NAMALWA (cell line): ENCODE measurements at places on chromosomes 5 and 9.

DNA sequence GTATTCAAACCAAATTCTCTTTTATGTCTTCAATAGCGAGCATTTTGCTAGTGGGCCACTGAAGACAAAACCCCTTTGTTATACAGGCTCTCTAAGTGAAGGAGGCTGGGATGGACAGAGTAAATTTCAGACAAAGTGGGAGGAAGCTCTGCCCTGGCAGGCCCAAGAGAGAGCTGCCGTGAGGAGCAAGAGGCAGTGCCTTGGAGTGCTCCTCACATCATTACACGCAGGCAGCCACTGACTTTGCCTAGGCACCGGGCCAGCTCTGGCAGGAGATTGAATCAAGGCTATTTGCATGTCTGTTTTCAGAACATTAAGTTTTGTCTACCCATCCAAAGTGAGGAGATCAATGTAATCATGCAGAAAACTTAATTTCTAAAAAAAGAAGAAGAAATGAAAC, 167.7 kb downstream of the CCDC192 start:
- DNase-seq, result peak; percentile 41

DNA sequence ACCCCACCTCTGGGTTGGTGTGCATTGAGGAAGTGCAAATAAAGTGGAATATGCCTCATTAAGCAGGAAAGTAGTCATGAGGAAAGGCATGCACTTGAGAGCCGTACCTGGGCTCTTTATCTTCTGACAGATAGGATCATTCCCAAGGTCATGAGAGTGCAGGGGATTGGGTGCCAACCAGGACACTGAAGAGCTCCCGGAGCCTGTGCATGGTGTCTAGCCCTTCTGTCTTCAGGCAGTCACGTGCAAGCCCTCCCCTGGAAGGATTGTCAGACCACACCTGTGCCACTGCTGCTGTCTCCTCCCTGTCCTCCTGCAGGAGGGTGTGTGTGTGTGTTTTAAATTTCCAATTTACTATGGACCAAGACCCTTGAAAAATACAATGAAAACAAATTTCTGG, 69.6 kb downstream of the PDE8B start:
- no peak for DNase-seq

DNA sequence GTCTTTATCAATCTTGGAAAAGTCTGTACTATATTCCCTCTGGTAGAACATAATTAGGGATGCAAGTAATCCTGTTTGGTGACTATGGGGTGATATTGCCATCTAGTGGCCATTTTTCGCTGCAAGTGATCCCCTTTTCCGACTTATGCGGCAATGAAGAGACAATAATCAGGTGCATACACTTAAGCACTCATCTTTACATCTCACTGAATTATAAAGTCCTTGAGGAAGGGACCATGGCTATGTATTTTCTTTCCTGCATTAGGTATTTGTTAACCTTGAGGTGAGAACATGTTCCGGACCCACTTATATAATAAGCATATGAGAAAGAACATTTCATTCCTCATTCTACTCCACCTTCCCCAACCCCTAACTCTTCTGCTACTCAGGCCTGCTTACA, 19.6 kb upstream of the LIX1 start:
- peak; percentile 77 for DNase-seq

DNA sequence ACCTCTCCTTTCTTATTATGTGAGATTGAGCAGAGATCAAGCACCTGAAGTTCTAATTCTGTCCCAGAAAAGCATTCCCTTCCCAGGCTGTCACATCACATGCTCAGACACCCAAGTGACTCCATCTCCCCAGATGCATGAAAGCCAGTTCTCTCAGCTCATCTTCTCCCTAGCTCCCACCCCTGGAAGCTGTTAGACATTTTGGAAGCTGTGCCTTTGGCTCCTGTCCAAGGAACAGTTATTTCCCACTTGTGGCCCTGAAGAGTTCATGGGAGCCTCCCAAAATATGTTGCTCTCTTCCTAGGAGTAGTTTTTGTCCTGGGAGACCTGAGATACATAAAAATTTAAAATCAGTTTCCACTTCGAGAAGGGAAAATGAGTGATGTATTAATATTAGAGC, 161.4 kb upstream of the GAS1 start:
- DNase-seq, result no peak

DNA sequence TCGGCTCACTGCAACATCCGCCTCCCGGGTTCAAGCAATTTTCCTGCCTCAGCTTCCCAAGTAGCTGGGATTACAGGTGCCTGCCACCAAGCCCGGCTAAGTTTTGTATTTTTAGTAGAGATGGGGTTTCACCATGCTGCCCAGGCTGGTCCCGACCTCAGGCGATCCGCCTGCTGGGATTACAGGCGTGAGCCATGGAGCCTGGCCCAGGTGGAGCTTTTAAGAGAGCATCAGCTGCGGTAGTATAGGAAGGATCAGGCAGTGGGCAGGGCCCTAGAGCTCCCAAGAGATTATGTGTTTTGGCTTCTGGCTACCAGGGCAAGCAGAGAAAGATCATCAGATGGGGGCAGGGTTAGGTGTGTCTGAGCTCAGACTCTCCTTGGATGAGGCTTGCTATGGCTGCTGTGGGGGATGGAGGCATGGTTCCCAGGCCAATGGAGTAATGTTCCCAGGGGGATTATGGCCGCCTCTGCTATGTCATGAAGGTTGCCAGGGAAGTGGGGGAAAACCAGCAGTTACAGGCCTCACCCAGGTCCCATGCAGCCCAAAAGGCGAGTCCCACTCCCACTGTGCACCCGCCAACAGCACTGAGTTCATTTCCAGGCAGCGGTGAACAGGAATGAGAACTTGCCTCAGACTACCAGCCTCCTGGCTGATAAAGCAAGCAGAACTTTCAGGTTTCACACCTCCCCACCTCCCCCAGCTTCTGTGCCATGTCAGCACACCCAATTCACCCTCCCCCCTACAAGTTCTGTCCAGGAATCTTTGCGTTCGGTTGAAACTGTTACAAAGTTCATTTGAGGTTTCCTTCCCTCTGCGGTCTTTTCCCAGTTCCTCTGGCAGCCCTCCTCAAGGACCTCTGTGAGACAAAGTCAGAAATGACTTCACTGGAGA, 507.6 kb downstream of the SPATA31D1 start:
- DNase-seq, result no peak

DNA sequence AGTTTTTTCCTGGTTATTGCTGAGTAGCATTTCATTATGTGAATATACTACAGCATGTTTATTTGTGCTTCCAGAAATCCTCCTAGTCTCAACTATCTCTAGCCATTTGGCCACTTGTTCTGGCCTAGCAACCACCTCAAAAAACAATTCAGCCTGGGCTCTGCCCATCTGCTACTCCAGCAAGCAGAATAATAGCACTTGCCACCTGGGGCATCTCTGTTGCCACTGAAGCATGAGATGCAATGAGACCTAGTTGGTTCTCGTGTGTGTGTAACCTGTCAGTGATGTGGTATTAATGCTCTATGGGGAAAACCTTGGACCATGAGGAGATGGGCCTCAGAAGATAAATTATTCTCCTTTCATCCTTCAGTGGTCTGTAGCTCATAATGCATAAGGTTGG, 129.5 kb downstream of the RNF180 start:
- DNase-seq, result no peak

DNA sequence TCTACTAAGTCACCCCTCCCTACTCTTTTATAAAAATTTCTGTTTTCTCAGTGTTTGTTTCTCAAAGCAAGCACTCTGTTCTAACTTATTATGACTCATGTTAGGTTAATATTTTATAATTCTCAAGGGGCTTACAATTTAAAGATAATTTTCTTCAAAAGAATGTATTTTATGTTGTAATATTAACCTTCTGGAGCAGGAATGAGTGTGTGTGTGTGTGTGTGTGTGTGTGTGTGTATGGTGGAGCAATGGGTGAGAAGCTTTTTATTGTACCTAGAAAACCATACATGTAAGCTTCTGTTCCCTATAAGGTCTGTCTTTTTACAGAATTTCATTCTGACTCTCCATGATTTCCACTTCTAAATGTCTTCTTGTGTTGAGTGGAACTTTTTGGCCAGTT, 63.0 kb downstream of the PBX3 start:
- no peak for DNase-seq

- peak; percentile 62 for DNase-seq
These were observed 103.4 kb upstream of the GNA14 start for GRCh38 chr9:77751341-77752091.

GRCh38 chr5:89374144-89374784, 491.3 kb upstream of the MEF2C start:
- DNase-seq, result no peak

GRCh38 chr5:93395971-93396379, 185.0 kb downstream of the NR2F1-AS1 start:
- DNase-seq, result no peak
